Activated T-cell treated with anti-CD3 and anti-CD28 coated beads for 48 hours (primary cell): ENCODE measurements at places on chromosomes 3 and 15.

GRCh38 chr3:114712728-114713492 lies 419.1 kb downstream of the TIGIT start:
- no peak for DNase-seq

GRCh38 chr15:75508840-75509532 lies 57.5 kb upstream of the SIN3A start:
- no peak for DNase-seq

DNA sequence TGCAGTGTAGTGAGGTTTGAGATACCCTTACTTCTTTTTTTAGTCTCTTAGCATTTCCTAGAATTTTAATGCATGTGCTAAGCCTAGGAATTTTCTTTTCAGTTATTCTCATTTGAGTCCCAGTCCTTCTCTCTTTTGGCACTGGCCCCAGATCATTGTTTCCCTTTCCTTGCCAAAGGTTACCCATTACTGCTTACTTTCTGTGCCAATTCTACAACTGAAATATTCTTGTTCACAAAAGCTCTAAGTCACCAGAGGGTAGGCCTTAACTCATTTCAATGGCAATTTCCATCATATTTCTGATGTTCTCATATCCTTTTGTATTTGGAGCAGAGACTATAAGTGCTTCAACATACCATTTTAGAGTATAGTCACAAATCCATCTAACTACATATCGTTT lies 199.6 kb upstream of the CBLB start:
- DNase-seq: no peak

- no peak for DNase-seq
These were observed 80.4 kb downstream of the ADAM10 start for GRCh38 chr15:58669108-58669507.

DNA sequence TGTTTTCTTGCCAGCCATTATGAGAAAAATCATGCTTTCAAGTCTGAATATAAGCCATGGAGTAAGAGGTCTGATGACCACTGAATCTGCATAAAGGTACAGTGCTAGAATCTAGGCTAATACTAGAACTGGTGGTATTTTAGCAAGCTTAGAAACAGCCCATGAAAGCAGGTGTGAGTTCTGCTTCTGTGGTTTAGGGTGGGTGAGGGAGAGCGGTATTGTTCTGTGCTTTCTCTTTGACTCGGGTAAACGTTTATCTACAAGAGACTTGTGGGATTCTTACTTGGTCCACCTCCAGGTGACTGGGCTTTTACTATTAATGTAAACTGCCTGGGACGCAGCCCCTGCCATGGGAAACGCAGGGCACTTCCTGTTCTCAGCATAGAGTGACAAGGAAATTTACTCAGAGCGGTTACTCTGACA lies 55.2 kb downstream of the PGPEP1L start:
- no peak for DNase-seq

DNA sequence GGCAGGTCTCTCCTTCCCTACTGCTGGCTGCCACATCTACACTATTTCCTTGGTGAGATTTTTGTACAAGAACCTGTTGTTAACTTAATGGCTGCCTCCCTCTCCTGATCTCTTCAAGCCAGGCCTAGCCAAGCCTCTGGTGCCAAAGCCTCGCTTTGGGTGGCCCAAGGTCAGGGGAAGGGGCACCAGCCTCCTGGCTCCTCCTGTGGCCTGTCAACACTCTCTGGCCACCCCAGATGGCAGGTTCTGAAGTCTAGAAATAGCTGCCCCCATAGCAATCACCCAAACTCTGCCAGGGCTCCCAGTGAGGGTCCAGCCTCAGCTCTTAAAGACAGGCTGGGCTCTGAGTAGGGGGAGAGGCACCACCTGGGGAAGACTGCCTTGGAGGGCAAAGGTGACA lies 5.0 kb downstream of the IFRD2 start:
- no peak for DNase-seq

DNA sequence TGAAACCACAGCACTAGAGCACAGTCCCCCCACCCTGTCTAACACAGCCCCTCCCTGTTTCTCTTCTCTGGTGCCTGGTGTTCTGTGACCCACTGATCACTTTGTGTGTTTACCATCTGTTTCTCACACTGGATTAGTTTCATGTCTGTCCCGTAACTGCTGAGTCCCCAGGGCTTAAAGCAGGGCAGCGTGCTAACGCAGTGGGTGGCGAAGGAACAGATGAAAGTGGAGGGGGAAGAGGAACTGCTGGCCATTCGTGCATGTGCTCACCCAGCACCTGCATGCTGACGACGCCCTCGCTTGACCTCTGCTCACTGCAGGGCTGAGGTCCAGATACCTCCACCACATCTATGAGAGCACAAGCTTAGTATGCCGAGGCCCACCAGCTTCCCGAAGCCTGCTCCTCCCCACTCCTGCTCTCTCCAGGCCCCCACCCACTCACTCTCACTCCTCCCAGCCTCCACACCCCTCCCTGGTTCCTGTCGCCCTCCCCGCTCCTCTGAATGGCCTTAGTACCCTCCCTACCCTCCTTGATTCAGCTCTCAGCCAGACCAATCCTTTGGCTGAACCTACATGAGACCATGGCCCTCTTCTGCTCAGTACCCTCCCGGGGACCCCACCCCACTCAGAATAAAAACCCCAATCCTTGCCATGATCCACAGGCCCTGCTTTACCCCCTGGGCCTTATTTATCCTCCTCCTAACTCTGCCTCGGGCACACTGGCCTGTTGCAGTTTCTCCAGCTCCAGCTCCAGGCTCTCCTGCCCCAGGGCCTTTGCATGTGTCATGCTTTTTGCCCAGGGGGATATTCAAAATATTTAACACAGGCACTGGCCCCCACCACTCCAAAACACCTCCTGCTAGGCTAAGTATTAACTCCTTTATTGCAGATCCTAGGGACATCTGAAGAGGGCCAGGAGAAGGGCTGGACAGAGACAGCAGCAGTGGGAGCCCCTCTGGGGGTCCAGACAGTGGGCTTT lies 15.1 kb upstream of the IQSEC1 start:
- no peak for DNase-seq

DNA sequence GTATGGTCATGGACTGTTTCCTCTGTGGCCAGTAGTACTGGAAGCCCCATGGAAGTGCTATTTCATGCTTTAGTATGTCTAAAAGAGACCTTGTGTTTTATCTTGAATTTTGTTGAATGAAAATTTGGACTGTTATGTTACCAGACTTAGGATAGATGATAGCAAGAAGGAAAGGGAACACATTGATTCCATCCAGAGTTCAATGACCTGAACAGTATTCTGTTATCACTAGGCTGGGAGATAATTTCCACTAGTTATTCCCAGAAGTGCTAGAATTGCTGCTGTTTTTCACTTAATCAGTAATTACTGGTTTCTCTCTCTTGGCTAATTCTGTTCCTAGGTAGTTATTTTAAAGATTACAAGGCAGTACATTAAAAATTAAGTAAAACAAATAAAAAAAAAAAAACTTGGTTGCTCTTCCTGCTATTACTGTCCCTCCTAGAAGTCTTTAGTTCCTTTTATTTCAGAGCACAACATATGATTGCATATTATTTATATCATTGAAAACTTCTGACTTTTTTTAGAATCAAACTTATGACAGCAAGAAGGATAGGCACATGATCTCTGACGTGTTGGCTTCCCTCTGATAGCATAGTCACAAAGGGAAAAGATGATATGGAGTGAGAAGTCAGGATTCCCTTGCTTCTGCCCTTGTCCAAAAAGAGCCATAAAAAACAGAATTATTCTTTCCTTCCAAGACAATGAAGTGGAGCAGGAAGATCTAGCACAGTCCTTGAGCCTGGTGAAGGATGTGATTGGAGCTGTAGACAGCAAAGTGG lies 72.2 kb downstream of the KLHL25 start:
- DNase-seq: no peak

GRCh38 chr3:114155370-114155821 lies 23.5 kb downstream of the DRD3 start:
- peak; percentile 3 for DNase-seq

DNA sequence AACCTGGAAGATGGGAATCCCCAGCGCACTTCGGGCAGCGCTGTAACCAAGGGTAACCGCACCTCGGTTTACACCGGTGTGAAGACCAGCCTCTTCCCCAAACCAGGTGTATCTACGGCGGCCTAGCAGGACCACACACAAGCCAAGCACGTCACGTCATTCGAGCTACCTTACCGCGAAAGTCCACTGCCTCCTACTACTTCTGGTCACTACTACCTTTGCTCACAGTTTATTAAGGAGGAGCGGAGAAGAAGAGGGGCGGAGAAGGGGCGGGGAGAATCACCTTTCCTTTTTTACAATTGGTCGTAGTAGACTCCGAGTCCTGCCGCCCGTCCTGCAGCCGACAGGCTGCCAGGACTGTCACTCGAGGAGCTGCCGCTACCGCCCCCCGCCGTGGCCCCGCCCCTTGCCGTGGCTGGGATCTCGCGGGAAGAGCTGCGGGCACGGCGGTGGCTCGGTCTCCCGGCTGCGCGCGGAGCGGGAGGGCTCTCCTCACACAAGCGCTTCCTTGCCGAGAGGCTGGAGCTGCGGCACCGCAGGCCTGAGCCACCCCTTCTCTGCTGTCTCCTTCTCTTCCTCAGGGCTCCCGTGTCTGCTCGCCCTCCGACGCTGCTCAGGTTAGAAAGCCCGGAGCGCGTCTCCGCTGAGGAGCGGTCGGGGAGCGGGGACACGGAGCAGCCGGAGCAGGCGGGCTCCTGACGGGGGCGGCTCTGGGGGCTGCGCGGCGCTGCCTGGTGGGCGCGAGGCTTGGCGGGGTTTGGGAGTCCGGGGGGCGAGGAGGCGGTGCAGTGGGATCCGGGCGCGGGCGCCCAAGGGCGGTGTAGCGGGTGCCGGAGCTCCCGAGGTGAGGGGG lies at the start of gene GLCE:
Gene GLCE, plus strand, starts transcription at position 495 of the 853 bp plus-strand sequence. CDS start 95,172 bp downstream, outside the sequence.
- peak; percentile 92 for DNase-seq

DNA sequence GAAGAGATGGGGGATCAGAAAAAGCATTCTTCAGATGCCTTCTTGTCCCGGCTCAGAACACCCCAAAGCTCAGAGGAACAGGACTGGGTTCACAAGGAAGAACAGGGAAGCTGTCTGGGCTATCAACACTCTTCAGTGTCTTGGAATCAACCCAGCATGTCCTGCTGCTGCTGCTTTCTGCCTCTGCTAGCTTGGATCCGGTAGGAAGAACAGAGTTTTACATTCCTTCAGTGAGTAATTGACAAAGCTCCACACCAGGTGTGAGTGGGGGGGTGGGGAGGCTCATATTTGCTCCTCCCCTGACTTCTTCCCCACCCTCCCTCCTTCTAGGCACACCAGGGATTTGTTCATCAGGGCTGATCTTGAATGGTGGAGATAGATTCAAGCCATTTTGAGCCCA lies 13.1 kb upstream of the ETV5 start:
- DNase-seq: no peak

- DNase-seq: no peak
These were observed 1.5 kb downstream of the DUSP7 start for GRCh38 chr3:52054661-52055511.

DNA sequence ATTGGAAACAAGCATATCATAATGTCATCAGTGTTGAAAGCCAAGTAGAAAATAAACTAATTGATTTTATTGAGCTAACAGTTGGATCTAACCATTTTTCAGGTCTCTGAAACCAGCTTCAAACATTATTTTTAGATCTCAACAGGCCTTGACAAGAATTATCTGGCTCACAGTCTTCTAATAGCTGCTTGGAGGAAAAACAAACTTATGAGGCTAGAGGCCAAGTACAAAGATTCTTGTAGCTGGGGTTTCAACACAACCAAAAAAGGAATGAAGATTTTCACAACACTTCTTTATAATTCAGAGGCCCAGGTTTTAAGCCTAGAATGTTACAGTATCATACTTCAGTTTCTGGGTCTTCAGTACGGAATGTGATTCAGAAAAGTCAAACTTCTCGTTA lies 3.7 kb downstream of the SETMAR start:
- DNase-seq: no peak
